ENCODE measurements at places on chromosomes 16 and 17. TPM values are rescaled to one million over a fixed set of nuclear protein-coding genes. Genes with fewer than 3 reads are reported as not detected.

DNA sequence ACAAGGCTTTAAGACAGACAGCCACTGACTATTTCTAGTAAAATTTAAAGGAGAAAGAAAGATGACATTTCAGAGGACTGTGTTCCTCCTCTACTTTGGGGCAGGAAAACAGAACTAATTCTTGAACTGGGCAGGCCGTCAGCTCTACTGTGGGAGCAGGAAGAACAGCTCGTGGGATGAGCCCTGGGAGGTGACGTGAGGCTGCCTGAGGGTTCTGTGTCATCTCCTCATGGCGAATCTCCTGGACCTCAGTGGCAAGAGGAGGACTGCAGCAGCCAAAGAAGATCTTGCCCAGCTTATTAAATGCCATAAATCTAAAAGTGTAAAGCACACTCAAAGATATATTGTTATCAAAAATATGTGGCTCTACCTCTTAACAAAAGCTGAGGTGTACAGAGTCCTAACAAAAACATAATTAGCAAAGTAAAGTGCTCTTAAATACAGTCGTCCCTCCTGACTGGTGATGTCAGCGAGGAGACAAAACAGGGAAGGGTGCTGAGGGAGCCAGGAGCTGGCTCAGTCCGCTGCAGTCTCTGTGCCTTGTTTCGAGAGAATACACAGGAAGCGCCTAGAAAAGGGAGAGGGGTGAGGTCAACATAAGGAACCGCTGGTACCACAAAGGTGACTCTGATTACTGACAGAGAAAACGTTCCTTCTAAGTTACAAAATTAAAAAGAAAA is 58.0 kb downstream of the CREBBP start:
- DNase-seq, result no peak

- DNase-seq, result no peak
Observed at GRCh38 chr16:47734987-47735594, 274.0 kb downstream of the PHKB start.

- no peak for DNase-seq
Observed at GRCh38 chr16:68022278-68022727, 729 bp downstream of the DDX28 start.

DNA sequence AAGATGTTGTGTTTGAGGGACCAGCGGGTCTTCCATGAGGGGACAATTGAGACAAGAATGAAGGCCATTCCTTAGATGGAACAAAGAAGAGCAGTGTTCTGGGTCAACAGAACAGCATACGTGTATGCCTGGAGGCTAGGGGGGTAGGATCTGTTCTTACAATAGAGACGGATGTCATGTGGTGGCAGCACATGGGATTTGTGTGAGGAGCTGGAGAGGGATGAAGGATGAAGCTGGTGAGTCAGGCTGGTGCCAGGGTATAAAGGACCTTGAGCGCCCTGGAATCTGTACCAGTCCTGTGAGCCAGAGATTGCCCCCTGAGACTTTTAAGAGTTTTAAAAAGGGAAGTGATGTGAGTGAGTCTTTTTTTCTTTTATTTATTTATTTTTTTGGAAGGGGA is 22.8 kb upstream of the WFDC1 start:
- DNase-seq, result no peak

- peak; percentile 81 for DNase-seq
Observed at GRCh38 chr17:27651411-27652345, 20.7 kb downstream of the LGALS9 start.

DNA sequence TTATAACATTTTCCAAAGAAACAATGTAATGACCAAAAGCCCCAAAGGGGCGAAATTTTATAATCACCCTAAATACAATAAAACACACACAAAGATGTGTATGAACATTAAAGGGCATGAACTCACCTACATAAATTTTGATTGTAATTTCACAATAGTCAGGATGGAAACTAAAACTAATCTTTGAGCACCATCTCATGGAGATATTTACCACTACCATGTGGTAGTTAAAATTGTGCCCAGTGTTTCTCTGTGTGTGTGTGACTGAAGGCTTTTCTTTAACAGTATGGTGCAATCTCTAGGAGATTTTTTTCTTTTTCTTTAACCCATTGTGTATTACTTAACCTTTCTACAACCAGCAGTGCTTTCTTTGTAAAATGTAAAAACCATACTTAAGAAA is 19.7 kb upstream of the MEIOC start:
- peak; percentile 36 for DNase-seq

DNA sequence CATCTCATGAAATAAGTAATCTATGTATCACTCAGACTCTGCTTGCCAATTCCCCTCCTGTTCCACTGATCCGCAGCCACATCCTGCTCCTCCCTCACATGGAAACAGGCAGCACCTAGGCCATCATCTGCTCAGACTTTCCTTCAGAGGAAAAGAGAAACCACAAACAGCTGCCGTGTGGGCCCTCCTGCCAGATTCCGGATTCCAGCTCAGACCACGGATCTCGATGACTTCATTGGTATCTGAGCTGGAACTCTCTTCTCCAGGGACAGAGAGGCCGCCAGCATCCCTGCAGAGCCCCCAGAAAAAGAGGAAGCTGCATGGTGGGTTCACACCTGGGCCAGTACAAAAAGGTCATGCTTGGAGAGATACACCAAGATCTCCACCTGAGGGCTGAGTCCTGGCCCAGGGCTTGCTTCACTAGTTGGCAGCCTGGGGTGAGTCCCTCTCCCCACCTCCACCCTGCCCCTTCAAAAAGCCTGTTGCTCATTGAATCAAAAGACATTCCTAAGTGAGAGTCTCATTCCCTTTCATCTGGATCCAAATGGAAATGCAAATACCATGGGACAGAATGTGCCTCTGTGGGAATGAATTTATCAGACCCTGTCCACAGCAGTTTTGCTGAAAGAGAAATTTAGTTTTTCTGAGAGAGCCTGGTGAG is 47.2 kb downstream of the HOXB1 start:
- no peak for DNase-seq

- no peak for DNase-seq
Observed at GRCh38 chr16:87554754-87555427, 47.4 kb upstream of the JPH3 start.

DNA sequence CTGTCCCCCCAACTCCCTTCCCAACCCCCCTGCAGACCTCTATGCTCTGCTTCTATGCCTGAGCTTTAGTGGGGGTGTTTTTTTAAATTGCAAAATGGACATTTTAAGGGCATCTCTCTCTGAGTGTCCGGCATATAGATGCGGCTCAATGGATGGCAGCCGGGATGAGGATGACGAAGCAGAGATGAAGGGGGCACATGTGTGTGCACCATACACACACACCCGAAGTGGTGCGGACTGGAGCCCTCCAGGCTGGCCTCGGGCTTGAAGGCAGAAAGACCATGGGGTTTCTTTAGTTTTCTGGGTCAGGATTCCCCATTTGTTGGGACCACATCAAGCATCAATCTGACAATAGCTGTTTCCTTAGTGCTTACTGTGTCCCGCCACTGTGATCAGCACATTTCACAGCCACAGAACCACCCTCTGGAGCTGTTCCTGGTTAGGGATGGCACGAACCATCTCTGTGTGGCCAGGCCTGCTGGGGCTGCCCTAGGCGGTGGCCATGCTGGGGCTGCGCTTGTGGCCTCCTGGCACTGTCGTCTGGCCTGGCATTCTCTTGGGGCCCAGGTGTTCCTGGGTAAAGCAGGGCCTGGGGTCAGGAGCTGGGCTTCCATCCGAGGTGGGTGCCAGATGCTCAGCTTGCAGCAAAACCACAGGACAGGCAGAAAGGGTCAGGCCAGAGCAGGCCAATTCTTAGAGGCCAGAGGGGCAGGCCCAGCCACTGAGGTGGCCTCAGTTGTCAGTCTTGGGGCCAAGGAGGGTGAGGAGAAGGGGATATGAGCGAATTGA is 49.9 kb downstream of the NT5M start:
- DNase-seq, result no peak

GRCh38 chr16:2473999-2474876 is 689 bp upstream of the TBC1D24 start:
- DNase-seq, result no peak

DNA sequence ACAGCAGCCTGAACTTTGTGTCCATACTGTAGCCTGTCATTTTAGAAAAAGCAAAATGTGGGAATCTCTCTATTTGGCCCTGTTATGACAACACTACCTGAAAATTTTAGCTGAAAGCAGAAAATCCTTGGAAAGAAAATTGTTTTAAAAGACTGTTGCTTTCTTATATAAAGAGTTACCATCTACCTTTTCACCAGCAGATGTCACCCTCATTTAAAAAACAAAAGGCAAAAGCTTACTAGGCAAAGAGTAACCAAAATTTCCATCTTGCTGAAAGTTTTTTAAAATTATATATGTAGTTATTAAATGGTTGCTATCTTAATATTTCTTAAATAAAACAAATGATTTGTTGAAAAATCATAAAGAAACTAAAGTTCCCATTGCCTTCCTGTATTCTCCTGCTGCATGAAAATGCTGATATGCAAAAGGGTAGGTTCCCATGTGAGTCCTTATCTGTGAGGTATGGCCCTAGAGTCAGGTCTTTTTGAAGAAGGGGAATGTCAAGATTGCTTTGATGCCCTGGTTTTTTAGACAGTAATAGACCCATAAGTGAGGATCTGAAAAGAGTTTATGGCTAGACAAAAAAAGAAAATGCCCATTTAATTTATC is 61.0 kb downstream of the TNRC6C start:
- peak; percentile 69 for DNase-seq

DNA sequence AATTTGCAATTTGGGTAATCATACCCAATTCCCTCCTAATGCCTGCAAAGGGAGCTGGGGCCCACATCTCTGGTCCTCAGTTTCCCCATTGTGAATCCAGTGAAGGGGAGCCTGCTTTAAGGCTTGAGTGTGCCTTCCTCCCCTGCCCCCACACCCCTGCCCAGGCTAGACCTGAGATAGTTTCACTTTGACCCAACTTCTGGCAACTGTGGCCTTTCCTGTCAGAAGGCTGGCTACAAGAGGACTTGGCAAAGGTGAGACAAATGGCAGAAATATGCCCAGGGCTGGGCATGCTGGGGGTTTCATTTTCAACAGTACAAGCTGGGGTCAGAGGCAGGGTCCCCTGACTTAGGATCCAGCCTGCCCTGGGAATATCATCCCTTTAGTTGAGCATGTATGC is 10.0 kb downstream of the SOCS1 start:
- DNase-seq, result no peak

DNA sequence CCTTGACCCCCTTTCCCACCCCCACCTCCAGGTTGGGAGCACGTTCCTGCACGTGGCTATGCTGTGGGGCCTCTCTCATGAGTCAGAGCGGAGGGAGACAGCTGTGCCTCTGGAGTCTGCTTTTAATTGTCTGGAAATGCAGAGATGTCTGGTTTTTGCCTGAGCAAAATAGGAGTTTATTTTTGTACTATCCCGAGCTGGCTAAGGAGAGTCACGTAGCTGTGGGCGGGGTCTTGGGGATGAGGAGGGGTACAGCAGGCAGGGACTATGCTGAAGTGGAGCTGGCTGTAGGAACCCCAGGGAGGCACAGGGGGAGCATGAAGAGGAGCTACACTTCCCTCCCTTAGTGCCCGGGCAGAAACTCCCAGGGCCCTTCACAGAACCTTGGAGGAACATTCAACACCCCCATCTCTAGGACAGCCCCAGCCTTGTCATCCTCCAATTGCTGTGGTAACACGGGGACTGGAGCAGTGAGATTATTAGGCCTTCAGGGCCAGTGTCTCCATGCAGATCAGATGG is 44.7 kb upstream of the LGALS9 start:
- no peak for DNase-seq

DNA sequence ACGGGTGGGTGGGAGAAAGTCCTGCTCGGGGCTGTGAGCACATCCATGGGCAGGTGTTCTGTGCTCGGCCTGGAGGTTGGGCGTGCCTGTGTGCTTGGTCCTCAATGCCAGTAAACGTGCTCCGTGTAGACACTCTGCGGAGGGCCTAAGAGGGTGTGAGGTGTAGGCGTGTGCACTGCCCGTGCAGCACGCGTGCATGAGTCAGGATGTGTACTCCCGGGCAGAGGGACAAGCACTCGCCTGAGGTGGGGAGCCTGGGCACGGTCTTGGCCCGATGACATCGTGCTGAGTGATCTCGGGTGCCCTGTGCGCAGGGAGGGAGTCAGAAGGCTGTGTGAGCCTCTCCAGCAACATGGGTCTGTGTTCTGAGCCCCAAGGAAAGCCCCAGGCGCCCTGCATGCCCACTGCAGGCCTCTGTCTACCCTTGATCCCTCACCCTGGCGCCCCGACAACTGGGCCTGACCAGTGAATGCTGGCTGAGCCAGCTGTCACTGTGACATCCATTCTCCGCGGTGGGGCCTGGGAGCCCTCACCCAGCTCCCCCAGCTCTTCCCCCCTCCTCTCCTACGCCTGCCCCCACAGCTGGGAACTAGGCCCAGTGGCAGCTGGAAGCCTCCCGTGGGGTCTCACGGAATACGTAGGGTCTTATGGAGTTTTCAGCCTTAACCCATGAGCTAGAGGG is 23.5 kb upstream of the NXPH3 start:
- no peak for DNase-seq

DNA sequence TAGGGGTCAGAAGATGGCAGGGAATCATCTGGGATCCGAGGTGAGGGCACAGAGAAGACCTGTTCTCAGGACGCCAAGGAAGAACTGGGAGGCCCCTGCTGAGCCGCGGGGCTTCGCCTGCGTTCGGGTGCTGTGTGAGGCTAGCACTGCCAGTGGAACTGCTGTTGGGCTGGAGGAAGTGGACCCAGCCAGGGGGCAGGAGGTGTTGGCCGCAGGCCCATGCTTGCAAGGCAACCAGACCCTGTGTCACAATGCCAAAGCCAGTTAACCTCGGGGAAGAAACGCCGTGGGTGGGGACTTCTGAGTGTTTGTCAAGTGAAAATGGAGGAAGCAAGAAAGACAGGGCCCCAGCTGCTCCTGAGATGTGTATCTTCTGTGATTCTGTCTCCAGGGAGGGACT is 185.5 kb downstream of the LGALS9B start:
- no peak for DNase-seq

DNA sequence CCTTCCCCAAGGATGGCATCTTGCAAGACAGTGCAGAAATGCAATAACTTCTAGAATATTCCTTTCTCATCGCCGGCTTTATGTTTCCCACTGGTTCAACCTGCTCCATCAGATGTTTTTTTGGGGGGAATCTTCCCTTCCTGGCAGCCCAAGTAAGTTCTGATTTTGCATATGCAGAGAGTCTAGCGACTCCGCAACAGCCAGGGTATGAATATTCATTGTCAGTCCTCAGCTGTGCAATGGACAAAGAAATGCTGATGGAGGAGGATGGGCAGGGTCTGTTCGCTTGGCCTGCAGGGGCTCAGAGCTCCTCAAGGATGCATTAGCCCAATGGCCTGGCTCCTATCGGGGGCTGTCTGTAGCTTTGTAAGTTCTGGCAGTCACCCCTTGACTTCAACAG is 358.8 kb upstream of the CCL2 start:
- DNase-seq, result no peak

The TAX1BP3 gene
- total RNA-seq, result 146 TPM

The RAP1GAP2 gene
- total RNA-seq, result 1.9 TPM

The ABCA6 gene
- 0.03 TPM for total RNA-seq

The CYTH1 gene
- total RNA-seq, result 21.7 TPM
